ENCODE measurements at places on chromosomes 5 and 9.

GRCh38 chr5:148729182-148729581, 74.9 kb upstream of the HTR4 start:
- no peak for DNase-seq

GRCh38 chr5:124021776-124022175, 509.8 kb downstream of the CSNK1G3 start:
- no peak for DNase-seq

DNA sequence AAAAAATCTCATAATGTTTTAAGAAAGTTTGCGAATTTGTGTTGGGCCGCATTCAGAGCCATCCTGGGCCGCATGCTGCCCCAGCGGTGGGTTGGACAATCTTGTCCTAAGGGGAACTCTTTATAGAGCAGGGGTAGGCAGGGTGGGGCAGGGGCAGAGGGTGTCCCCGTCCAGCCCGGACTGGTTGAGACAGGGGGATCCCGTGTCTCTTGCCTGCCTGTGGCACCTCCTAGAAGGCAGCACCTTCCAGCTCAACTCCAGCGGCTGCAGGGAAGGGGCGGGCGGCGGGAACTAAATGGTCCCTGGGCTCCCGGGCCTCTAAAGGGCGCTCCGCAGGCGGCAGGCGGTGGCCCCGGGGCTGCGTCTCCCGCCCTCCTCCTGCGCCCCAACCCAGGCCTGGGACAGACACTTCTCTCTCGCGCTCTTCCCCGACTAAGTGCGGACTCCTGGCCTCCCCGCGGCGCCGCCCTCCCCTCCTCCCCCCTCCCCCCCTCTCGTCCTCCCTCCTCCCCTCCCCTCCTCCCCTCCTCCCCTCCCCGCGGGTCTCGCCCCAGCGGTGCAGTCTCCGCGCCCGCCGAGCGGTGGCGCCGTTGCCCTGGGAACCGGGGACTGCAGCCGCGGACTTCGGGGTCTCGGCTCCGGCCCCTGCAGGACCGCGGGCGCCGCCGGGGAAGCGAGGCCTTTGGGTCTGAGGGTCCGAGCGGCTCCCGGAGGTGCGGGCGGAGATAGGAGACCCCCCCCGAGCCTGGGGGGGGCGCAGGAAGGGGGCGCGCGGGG, 132.6 kb downstream of the MRPL36 start:
- no peak for DNase-seq

GRCh38 chr5:149902177-149902576, 42.4 kb downstream of the PDE6A start:
- DNase-seq, result no peak

GRCh38 chr5:131384173-131384572, 120.3 kb downstream of the CDC42SE2 start:
- DNase-seq, result no peak

- DNase-seq, result no peak
Measured at GRCh38 chr9:116020146-116020545, 133.4 kb upstream of the PAPPA start.

- no peak for DNase-seq
Measured at GRCh38 chr5:88682131-88682530, 200.9 kb downstream of the MEF2C start.

- no peak for DNase-seq
Measured at GRCh38 chr5:115979201-115980041, 17.1 kb downstream of the LVRN start.

DNA sequence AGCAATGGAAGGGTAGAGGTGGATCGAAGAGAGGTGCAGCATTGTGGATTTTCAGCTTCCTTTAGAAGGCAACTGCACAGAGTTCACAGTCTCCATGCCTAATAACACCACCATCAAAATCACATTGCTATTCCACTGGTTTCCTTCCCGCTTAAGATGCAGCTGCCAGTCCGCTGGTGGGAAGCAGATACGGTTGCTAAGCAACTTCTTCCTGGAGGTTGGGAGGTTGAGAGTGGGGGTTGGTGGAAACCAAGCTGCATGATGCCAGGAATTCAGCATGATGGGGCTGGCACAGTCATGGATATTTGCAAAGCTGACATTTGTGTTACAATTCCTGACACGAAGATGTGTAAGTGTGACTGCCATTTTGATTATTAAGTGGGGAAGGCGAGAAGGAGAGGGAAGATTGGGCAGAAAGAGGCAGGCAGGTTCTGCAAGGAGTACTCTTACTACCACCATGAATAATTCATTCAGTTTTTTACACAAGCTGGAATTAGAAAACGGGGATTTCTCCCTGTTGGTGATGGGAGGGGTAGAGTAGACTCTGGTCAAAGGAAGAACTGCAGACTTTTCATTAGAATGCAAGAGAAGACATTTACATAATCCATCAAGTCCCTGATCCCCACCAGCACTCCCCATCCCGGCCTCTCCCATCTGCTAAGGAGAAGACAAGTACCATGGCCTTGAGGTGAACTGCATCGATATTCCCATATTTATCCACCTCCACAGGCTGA, 87.5 kb downstream of the GLDC start:
- DNase-seq, result peak; percentile 4

GRCh38 chr5:126003309-126003708, 419.9 kb upstream of the GRAMD2B start:
- DNase-seq, result no peak
